ENCODE measurements at places on chromosomes 2 and 18. TPM values are rescaled to one million over a fixed set of nuclear protein-coding genes. Genes with fewer than 3 reads are reported as not detected.

Gene ZNF804A
- under 0.01 TPM for total RNA-seq

Gene AUP1
- 116 TPM for total RNA-seq

Gene ANKRD62
- not detected for total RNA-seq

Gene RUFY4
- total RNA-seq, result not detected

Gene PARD3B
- 5.8 TPM for total RNA-seq

Gene TMEM247
- total RNA-seq, result not detected

Gene ACADL
- not detected for total RNA-seq

Gene ZNF24
- 44.8 TPM for total RNA-seq

Gene NPHP1
- total RNA-seq, result 9.9 TPM

Gene PLEKHH2
- total RNA-seq, result 0.32 TPM

Gene SCN9A
- 2.6 TPM for total RNA-seq

Gene LHCGR
- total RNA-seq, result not detected

Gene CCDC74B
- total RNA-seq, result 2.7 TPM

Data from epithelial cell of umbilical artery (primary cell).